Esophagus squamous epithelium (tissue), 5 donors: ENCODE measurements at places on chromosomes 2 and 18.

GRCh38 chr2:17327649-17328048, 190.6 kb downstream of the RAD51AP2 start:
- no peak for DNase-seq

DNA sequence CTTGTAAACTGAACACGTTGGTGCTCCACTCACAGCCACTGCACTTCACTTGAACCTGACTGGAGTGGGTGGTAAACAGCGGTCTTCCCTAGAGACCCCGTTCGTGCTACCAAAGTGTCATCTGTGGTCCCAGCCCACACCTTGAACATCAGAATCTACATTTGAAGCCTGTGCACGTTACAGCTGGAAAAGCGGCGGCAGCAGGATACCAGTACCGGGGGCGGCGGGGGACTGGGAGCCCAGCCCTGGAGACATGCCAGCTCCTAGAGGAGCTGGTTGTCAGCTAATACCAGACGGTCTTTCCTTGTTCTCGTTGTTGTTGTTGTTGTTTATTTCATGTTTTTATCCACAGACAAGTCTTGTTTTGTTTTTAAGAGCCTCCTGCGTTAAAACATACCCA, 156.7 kb downstream of the WDSUB1 start:
- DNase-seq: no peak

- DNase-seq: no peak
Observed at GRCh38 chr2:227238238-227239237, 74.1 kb downstream of the COL4A3 start.

DNA sequence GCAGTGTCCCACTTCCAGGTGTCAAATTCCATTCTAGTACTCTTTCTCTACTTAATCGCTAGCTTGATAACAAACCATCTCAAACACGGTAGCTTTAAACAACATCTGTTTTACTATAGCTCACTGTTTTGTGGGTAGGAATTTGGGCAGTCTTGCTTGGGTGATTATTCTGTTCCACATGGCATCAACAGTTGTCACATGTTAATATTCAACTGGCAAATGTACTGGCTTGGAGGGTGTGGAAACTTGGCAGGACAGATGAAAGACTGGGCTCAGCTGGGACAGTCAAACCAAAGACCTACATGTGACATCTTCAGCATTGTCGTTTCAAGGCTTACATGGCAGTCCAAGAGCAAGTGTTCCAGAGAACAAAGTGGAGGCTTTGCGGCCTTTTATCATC, 241.8 kb downstream of the PTH2R start:
- DNase-seq: no peak

GRCh38 chr18:72899338-72899737, 31.6 kb upstream of the NETO1 start:
- DNase-seq: no peak

- DNase-seq: no peak
Observed at GRCh38 chr18:48988508-48989303, 37.9 kb upstream of the SMAD7 start.

- no peak for DNase-seq
Observed at GRCh38 chr2:121335294-121336290, 50.6 kb upstream of the TFCP2L1 start.

DNA sequence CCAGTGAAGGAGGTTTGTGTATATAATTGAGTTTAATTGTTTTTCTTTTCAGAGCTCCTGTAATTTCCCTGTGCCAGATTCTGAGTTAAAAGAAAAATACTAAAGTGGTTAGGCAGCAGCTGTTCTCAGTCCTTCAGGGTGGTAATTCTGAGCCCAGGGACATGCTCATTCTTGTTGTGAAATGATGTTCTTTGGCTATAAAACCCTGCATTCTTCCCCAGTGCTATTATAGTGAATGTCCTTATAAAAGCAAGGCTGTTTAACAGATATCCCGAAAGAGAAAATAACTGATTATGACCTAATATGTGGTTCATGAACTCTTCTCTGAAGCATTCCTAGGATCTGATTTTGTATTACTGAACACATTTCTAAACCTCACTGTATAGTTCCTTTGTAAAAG, 34.0 kb downstream of the ADAM23 start:
- no peak for DNase-seq

- no peak for DNase-seq
Observed at GRCh38 chr2:73933194-73933593, 6.5 kb downstream of the DGUOK start.

DNA sequence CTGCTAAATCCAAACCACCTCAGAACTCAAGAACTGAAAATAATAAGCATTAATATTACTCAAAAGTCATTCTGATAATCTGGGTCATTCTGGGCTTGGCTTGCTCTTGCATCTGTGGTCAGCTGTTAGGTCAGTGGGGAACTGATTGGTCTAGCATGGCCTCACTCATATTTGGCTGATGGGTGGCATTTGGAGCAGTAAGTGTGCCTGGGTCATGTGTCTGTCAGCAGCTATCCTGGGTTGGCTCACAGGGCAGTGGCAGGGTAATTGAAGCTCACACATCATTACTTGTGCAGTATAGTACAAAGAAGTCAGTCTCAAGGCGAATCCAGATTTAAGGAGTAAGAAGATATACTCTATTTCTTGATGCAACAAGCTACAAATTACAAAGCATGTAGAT, 9.6 kb downstream of the RPL37A start:
- no peak for DNase-seq

DNA sequence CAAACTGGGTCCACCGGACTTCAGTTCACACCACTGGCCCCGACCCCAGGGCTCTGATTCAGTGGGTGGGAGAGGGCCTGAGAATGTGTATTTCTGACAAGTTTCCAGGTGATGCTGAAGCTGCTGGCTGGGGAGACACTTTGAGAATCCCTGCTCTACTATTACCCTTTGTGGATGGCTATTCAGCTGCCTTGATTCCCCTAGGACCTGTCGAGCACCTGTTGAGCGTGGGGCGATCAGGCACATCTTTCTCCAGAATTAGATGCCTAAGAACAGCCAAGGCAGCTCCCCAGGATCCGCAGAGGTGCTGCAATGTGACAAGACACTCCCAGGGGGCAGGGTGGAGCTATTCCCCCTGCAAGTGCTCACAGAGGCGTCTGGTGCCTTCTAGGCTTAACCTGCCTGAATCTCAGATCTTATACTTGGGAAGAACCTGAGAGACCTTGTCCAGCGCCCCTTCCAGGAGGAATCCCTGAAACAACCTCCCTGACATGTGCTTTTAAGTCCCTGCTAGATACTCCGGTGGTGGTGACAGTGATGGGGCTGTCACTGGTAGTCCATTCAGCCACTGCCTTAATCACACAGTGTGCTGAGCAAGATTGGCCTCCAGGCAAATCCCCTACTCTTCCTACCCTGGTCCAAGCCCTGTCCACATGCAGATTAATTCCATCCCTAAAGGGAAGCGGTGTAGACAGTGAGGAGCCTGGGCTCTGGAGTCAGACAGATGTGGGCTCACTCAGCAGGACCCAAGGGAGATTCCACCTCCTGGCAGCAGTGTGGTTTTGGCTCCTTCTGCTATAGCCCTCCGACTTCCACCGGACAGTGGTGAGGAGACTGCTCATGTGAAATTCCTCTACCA, 43.4 kb upstream of the OTOF start:
- no peak for DNase-seq

GRCh38 chr2:46187112-46187618, 110.0 kb upstream of the EPAS1 start:
- DNase-seq: no peak

DNA sequence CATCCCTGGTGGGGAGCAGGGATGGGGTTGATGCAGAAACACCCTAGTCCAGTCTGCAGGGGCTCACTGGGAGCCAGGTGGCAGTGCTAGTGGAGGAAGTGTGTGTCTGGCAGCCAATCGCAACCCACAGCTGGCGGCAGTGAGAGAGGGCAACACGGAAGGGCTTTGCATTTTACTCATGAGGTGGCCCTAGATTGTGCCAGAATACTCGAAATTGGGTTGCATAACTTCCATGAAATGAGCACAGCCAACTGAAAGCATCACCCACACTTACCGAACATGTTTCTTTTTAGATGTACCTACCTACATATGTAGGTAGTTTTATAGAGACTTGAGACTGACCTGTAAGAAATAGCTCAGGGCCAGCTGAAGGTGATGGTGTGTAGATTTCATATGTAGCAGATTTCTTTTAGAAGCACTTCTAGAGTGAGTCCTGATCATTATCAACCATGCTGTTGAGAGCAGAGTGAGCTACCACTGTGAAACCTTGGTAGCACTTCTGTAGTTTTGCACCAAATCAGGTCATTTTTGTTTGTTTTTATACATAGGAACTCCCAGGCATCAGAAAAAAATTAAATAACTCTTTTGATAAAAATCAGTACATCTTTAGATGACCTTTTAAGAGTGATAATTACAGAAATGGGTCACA, 13.0 kb downstream of the IL18R1 start:
- DNase-seq: no peak

DNA sequence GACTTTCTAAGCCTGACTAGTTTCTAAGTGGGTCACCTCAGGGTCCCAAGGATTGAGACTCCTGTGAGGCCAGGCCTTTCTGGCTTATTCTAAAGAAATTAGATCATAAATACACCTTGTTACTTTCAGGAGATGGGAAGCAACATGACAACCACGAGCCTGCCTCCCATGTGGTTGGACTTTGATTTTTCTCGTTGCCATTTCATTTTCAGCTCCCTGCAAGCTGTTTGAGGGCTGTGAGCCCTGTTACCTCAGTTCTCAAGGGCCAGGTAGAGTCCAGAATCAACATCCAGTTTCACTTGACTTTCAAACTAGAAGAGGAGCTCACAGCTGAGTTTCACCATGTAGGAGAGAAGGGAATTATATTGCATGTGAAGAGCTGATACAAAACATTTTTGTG, 159.8 kb upstream of the BCL2L11 start:
- no peak for DNase-seq

DNA sequence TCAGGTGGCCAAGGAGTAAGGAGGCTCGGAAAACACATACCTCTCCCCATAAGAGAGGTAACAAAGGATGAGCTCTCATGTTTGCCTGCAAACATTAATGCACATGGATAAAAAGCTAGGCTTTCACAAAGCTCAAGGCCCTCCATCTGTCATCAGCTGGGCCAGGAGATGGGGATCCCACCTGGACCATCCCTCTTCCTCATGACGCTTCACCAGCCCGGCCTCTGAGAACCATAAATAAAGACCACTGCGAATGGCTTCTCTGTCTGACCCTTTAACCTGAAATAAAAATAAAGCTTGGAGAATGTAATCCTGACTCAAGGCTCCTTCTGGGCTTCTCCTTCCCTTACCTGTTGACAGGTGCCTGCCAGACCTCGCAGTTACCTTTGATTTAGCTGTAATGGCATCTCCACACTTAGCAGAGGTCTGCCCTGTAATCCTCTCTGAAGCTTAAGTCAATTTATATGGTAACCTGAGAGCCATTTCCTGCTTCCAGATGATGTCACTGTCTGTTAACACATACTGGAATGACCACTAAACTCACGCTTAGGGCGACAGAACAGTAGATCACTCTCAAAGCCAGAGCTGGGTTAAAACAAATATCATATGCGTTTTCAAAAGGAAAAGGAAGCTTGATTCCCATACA, 29.3 kb upstream of the FOXI3 start:
- DNase-seq: no peak

- no peak for DNase-seq
Observed at GRCh38 chr2:158211502-158211901, 109.8 kb downstream of the UPP2 start.

- no peak for DNase-seq
Observed at GRCh38 chr18:9066817-9067306, 35.6 kb upstream of the NDUFV2 start.

GRCh38 chr2:198499539-198499938, 695.1 kb downstream of the PLCL1 start:
- DNase-seq: no peak

DNA sequence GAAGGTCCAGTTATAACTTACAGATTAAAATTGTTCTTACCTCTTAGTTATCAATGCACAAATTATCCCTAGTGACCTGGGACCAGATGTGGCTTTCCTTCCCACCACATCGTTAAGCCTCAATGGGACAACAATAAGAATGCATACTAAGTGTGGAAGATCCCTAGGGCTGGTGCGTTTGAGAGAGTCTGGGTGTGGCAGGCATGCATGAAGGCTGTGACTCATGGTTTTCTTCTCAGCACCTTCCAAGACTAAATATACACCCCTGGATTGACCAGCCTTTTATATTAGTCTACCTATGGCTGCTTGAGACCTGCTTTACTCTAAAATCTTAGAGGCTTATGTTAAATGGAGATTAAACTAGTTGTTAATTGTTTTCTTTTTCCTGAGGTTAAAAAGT, 261.7 kb upstream of the SLC14A2 start:
- no peak for DNase-seq

- DNase-seq: no peak
Observed at GRCh38 chr2:238081150-238081549, 19.0 kb upstream of the ESPNL start.

- DNase-seq: no peak
Observed at GRCh38 chr18:2917259-2918047, 70.6 kb downstream of the EMILIN2 start.

GRCh38 chr18:3596637-3597384, 146.8 kb downstream of the TGIF1 start:
- DNase-seq: no peak

DNA sequence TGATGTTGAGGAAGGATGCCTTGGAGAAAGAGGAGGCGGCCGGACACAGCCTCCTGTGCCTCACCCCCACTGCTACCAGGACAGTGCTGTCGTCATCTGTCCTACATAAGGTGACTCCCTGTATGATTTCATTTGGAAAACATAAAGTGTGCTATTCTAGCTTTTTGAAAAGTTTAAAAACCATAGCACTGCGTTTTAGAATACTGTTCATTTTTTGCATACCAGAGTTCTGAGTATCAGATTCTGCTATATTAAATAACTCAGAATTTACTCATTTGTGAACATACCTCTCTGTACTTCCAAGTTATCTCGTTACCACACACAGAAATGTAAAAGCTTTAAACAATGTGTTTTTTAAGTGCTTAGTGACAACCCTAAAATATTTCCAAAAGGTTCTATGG, 302.9 kb downstream of the LRRTM1 start:
- no peak for DNase-seq

DNA sequence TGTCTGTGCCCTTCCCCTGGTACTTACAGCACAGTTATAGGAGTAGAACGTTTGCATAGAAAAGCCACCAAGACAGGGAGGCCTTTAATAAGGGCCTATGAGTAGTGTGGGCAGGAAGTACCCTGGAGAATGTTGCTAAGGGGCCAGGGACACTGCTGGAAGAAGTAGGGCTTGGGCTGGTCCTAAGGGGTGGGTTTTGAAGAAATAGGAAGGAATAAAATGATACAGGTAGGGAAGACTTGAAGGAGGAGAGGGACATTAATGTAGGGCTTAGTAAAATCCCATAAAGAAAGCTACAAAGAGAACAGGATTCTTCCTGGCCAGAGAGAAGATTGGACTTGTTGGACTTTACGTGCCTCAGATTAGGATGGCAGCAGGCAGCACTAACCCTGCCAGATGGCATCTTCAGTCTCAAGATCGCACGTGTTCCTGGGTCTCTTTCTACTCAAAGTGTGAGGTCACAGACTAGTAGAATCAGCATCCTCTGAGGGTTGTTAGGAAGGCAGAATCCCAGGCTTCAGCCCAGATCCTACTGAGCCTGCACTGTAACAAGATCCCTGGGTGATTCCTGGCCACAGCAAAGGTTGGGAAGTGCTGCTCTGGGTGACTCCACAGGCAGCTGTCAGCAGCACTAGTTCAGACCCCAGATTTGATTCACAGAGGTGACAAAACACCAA, 39.2 kb downstream of the EPAS1 start:
- DNase-seq: no peak
